AG04450 (cell line): ENCODE measurements at places on chromosomes 13 and 19.

DNA sequence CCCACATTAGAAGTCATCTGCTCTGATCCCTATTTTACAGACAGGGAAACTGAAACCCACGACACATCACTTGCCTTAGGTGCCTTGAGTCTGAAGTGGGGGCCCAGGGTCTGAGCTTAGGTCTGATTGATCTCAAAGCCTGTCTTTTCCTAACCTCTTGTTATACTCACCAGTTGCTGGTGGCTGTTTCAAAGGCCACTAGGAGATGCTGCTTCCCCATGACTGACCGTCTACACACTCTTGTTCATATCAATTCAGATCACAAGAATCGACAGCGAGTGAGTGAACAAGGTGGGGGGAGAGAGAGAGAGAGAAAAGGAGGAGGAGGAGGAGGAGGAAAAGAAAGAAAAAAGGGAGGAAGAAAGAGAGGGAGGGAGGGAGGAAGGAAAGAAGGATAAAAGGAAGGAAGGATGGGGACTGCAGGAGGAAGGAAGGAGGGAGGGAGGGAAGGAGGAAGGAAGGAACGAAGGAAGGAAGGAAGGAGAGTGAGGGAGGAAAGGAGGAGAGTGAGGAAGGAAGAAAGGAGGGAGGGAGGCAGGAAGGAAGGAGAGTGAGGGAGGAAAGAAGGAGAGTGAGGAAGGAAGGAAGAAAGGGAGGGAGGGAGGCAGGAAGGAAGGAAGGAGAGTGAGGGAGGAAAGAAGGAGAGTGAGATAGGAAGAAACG, 3.3 kb downstream of the OR10H1 start:
- DNase-seq, result no peak

GRCh38 chr19:45322311-45322710, 364 bp downstream of the CKM start:
- DNase-seq, result no peak

- DNase-seq, result no peak
Observed at GRCh38 chr13:100954430-100955305, 280.1 kb upstream of the TMTC4 start.

- DNase-seq, result no peak
Observed at GRCh38 chr19:2286402-2287140, 4.6 kb upstream of the PEAK3 start.

DNA sequence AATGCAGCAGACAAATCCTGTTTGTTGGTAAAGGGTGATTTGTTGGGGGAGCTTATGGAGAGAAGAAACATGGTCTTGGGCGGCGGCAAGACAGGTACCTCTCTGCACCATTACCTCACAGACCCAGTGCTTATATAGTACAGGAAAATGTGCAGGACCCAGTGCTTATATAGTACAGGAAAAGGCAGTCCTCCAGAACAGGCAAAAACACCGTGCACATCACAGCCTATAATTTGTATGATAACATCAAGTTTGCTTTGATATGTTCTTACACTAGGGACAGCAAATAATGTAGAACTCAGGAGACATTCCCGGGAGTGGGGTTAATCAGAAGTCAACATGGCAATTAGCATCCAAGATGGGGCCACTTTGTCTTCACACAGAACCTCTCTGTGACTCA, 20.9 kb downstream of the VAV1 start:
- no peak for DNase-seq
